Left ventricle myocardium superior (tissue), 1 donor: ENCODE measurements at places on chromosomes 4 and X. TPM values are rescaled to one million over a fixed set of nuclear protein-coding genes. Genes with fewer than 3 reads are reported as not detected.

CNGA1 gene
- total RNA-seq = not detected

TSPYL2 gene
- total RNA-seq = 38.6 TPM

GRCh38 chr4:94920369-94920768 is 162.6 kb downstream of the BMPR1B start:
- DNase-seq = no peak

- no peak for DNase-seq
Measured at GRCh38 chr4:83112231-83112630, 2.3 kb downstream of the PLAC8 start.

DNA sequence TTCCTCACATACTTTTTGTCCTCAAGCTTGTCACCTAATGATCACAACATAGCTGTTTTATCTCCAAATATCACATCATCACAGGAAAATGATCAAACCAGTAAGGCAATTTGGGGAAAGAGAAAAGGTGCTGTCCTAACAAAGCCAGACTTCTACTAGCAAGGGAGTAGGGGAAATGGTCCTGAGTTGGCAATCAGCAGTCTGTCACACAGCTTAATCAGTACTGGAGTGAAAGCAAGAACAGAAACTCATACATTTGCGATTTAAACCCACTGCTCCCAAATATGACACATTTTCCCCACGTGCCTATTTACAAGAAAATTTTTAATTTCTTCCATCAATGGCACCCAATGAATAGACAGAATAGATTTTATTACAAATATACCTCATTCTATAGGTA is 546.8 kb upstream of the FMR1 start:
- no peak for DNase-seq

GRCh38 chr4:178102139-178102538 is 659.9 kb upstream of the AGA start:
- DNase-seq = no peak
